Astrocyte of the spinal cord (primary cell): ENCODE measurements at places on chromosomes 1 and 21.
A peak's percentile ranks its signal among the peaks of the same experiment; 100 is the strongest.

- DNase-seq, result no peak
Measured at GRCh38 chr1:230112782-230113181, 45.7 kb downstream of the GALNT2 start.

GRCh38 chr1:83641796-83642443 lies 357.0 kb downstream of the TTLL7 start:
- no peak for DNase-seq

- peak; percentile 59 for DNase-seq
Measured at GRCh38 chr1:114032271-114033215, 53.3 kb downstream of the OLFML3 start.

DNA sequence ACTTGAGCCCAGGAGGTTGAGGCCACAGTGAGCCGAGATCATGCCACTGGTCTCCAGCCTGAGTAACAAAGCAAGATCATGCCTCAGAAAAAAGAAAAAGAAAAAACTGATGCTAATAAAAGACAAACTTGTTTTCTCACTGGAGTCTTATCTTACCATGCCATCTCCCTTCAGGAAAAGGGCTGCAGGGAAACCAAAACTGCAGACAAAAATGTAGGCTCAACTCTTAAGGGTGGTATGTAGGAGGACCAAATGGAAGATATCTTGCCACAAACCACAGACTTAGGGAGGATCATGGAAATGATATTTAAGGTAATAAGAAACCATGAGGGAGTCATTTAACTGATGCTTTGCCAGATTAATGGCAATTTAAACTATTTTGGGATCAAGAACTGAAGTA lies 32.9 kb downstream of the UROD start:
- no peak for DNase-seq

DNA sequence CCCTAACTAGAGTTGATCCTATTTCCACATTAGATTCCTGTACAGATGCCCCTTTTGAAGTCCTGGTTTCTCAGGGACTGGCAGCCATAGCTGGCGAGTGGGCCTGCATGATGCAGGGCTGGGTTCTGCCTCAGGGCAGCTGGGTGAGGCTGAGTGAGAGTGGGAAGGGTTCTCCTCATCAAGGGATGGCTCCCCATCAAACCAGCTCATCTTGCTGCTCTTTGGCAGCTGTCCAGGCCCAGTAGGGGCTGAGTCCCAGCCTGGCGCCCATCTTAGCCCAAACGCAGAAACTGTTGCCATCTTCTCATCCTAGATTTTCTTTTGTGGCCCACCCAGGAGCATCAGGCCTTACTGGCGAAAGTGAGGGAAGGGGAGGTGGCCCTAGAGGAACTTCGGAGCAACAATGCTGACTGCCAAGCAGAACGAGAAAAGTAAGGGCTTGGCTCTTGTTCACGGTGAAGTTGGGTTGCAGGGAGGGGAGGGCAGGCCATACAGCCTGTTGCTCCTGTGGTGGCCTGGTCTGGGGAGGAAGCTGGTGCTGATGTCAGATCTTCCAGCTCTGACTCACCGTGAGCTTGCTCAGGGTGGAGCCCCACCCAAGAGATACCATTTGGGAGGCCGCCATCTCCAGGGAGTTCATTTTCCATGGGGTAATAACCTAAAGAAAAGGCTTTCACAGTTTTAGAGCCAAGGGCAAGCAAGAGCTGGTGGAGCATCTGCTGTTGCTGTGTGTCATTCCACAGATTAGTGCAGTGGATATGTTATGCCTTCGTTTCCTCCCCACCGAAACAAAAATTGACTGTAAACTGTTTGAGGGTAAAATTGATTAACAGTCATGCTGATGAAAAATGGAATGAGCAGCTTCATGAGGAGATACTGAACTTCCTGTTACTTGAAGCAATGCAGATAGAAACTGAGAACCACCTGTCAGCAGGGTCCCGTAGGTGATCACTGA lies 34.7 kb downstream of the TUFT1 start:
- peak; percentile 82 for DNase-seq

GRCh38 chr1:8213136-8213535 lies 104.8 kb upstream of the SLC45A1 start:
- no peak for DNase-seq

- DNase-seq, result peak; percentile 12
Measured at GRCh38 chr1:111707906-111708305, 31.3 kb downstream of the INKA2 start.

DNA sequence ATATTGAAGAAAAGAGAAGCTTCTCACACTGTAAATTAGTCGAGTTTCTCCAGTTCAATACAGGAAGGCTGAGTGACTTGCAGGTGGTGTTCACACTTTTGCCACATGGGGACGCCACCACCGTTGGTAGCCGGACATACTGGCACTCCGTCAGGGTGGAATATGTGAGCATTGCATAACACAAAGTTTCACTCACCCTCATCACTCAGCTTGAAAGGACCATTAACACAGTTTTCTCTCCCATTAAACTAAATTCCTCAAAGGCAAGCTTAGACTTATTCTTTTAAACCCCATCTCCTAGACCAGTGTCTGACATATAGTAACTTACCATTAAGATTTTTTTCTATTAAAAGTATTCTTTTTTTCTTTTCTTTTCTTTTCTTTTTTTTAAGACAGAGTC lies 105.3 kb upstream of the SERBP1 start:
- peak; percentile 83 for DNase-seq

DNA sequence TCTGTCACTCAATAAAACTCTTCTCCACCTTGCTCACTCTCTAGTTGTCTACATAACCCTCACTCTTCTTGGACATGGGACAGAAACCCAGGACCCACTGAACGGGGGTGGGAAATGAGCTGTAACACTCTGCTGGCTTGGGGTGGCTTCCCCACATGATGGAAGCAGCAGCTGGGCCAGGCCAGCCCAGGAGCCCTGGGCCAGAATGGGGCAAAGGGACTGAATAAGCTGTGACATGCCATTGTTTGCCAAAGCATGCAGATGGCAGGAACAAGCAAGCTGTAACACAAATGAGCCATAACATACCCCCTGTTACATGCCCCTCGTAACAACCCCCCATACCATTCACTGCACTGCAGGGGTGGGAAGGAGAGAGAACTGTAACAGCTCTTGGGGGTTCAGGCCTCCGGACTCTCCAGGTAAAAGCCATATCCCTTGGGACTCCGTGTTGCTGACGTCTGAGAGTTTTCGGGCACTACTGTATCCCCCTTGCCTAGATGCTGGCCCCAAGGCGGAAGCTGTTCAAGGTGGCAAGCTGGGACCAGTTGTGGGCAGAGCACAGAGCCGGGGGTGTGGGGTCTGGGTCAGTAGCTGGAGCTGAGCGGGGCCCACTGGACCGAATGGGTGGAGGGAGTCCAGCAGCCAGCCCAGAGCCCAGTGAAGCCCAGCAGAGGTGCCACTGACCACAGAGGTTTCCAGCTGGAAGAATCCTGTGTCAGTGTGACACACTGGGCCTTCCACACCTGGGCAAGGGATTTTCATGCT lies 56.1 kb upstream of the DMRTB1 start:
- DNase-seq, result no peak

DNA sequence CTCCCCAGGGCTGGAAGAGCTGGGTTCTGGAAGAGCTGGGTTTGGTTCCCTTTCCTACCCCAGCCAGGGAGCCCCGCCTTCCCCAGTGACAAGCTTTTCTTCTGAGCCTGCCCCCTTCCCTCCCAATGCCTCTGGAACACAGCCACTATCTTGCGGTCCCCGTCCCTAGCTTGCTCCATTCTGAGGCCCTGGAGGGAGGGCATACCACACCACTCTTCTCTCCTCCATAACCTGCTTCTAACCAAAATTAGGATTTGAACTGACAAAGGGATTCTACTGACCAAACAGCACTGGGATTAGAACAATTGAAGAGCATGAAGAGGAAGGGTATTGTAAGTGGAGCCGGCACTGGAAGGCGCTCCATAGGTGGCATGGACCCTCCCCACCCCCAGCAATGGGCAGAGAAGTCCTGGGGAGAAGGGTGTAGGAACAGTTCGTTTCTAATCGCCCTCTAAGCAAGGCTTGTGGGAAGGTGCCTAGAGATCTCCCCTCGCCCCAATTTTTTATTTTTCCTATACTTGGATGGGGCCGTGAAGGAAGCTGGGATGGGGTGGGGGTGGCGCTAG lies 690 bp downstream of the C1orf216 start:
- peak; percentile 72 for DNase-seq

- DNase-seq, result peak; percentile 33
Measured at GRCh38 chr1:193763266-193763665, 576.9 kb upstream of the B3GALT2 start.

- no peak for DNase-seq
Measured at GRCh38 chr1:97010566-97011264, 289.1 kb downstream of the PTBP2 start.

DNA sequence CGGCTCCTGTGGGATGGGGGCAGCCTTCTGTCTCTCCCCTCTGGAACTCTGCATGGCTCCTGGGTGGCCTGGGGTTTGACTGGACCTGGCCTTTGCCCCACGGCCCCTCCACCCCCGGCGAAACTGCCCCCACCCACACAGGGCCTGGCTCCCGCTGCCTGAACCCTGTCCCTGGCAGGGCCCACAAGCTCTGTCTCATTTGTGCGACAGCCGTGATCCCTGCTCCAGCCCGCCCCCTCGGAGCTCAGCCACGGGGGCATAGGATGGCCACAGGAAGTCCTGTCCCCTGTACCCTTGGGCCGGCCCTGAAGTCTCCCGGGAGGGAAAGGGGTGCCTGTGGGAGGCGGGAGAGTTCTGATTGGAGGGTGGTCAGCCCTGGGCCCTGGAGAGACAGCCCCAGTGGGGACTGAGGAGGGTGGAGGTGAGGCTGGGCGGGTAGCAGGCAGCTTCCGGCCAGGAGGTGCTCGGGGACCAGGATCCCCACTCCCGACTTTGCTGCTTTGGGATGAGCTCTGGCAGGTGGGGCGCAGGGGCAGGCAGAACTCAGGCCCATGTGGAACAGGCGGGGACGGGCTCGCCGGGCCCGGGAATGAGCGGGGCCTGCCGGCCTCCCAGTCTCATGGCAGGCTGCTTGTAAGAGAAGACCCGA lies 45.1 kb downstream of the SLX9 start:
- no peak for DNase-seq

DNA sequence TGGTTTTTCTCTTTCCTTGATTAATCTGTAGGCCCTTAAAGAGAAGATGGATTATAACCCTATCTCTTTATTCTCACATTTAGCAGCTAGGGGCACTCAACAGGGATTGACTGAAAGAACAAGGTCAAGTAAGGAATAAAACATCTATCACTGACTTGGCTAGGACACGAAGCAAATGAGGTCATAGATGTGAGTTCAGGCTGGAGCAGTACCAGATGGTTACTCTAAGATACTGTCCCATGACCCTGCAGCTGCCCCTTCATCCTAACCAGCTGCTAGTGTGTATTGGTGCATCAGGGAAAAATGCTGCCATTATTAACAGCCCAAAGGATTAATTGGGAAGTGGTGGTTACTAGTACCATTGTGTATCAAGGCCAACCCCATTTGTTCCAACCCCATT lies 221.9 kb downstream of the CTH start:
- DNase-seq, result no peak

- no peak for DNase-seq
Measured at GRCh38 chr1:22884806-22885530, 87.7 kb downstream of the LACTBL1 start.

- DNase-seq, result no peak
Measured at GRCh38 chr1:226644541-226645176, 94.4 kb downstream of the ITPKB start.

DNA sequence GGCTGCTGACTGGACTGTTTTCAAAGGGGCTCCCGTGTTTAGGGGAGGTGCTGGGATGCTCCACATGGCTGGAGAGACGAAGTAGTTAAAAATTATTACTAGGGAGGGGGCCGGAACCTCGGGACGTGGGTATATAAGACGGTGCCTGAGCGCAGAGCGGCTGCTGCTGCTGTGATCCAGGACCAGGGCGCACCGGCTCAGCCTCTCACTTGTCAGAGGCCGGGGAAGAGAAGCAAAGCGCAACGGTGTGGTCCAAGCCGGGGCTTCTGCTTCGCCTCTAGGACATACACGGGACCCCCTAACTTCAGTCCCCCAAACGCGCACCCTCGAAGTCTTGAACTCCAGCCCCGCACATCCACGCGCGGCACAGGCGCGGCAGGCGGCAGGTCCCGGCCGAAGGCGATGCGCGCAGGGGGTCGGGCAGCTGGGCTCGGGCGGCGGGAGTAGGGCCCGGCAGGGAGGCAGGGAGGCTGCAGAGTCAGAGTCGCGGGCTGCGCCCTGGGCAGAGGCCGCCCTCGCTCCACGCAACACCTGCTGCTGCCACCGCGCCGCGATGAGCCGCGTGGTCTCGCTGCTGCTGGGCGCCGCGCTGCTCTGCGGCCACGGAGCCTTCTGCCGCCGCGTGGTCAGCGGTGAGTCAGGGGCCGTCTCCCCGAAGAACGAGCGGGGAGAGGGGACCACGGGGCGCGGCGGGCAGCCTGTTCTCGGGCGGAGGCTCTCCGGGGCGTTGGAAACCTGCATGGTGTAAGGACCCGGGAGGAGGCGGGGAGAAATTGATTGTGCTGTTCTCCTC lies at the start of gene CHODL:
Gene CHODL, plus strand, starts transcription at position 163 of the 793 bp plus-strand sequence. Its CDS starts 391 bp downstream, at position 554.
- peak; percentile 8 for DNase-seq

DNA sequence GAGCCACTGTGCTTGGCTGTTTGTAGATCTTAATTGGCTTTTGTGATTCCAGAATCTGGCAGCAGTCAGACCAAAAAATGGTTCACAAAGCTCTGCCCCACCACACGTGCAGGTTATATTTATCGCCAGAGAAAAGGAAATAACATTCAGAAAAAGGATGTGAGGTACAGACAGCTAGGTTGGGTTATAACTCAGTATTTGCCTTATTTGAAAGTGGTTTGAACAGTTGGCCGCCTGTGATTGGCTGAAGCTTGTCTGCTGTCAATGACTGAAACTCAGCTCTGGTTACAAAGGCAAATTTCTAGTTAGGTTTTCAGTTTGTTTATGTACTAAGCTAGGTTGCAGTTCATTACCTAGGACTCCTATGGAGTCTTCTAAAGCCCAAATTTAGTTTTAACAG lies 9.6 kb downstream of the SH3BGR start:
- DNase-seq, result no peak

DNA sequence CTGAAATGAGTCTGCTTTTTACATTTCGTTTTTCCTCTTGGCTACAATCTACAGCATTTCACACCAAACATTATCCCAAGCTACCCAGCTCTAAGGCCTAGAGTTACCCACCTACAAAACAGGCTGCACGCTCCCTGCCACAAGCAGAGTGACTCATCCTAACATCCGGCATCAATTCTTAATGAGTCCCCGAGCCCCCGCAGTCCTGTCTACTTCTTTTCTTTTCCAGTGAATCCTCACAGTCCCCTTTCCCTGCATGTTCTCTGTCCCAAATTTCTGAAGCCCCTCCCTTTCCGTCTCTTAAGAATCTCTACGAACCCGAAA lies 650 bp downstream of the PCNX2 start:
- peak; percentile 58 for DNase-seq

GRCh38 chr21:31176080-31176551 lies 137.8 kb upstream of the KRTAP19-8 start:
- no peak for DNase-seq

GRCh38 chr1:216855810-216856209 lies 132.6 kb upstream of the ESRRG start:
- DNase-seq, result no peak

DNA sequence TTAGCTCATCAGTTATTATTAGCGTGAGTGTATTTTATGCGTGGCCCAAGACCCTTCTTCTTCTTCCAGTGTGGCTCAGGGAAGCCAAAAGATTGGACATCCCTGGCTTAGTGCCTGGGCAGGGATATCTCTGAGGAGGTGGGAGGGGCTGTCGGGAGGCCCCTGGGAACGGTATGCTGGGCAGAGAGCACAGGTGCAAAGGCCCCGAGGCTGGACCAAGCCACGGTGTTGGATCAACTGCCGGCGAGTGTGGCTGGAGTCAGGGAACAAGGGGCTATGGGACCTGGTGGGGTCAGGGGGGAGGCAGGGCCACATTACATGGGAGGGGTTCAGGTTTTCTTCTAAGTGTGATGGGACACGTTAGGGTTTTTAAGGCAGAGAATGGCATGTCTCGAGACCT lies 62.7 kb downstream of the FHAD1 start:
- DNase-seq, result no peak

GRCh38 chr1:151882466-151882865 lies 26.8 kb downstream of the THEM4 start:
- no peak for DNase-seq
